ENCODE measurements at places on chromosomes 6 and 20. TPM values are rescaled to one million over a fixed set of nuclear protein-coding genes. Genes with fewer than 3 reads are reported as not detected.

The CHRNA4 gene
- total RNA-seq, result 0.13 TPM

- DNase-seq, result no peak
These were observed 485.0 kb downstream of the MMUT start for GRCh38 chr6:48978016-48978415.

DNA sequence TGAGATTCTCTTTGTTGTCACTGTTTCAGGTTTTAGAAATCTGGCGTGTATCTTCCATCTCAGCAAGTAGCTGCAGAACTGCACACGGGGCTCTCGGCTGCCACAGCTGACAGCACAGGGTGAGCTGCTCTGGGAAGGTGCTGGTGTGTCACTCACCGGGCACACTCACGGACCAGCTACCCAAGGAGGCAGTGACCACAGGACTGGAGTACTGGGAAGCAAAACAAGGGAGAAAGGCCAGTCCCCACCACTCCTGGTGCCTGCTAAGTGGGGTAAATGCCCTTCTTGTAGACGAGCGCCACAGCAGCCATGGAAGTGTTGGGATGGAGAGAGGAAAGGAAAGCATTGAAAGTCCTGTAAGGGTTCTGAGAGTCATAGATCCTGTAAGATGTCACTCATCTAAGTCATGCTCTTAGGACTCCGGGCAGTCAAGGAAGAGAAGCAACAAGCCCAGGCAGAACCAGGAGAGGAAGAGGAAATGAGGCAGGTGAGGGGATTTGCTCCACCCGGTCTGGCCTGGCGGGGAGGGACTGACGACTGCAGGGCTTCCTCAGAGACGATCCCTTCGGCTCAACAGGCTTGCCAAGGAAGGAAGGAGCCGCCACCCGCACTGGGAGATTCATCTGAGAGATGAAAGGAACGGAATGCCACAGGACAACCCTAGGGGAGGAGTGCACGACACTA, 48.1 kb downstream of the PRDM1 start:
- DNase-seq, result no peak

DNA sequence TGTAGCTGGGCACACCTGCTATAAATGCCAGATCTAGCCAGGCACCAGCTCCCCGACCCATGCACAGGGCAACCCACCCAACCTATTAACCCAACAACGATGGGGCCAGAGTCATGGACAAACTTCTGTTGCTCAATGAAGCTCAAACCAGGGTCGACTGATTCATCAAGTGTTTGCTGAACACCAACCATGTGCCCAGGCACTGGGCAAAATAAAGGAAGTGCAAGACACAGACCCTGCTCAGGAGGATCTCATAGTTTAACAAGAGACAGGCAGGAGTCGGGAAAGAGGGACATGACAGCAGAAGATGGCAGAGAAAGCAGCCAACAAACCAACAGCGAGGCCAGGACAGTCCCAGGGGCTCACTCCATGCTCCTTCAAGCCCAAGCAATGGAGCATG, 18.8 kb downstream of the KCNK5 start:
- DNase-seq, result no peak

GRCh38 chr6:1575210-1576041, 34.3 kb upstream of the FOXC1 start:
- no peak for DNase-seq

The TMEM151B gene
- total RNA-seq, result not detected

DNA sequence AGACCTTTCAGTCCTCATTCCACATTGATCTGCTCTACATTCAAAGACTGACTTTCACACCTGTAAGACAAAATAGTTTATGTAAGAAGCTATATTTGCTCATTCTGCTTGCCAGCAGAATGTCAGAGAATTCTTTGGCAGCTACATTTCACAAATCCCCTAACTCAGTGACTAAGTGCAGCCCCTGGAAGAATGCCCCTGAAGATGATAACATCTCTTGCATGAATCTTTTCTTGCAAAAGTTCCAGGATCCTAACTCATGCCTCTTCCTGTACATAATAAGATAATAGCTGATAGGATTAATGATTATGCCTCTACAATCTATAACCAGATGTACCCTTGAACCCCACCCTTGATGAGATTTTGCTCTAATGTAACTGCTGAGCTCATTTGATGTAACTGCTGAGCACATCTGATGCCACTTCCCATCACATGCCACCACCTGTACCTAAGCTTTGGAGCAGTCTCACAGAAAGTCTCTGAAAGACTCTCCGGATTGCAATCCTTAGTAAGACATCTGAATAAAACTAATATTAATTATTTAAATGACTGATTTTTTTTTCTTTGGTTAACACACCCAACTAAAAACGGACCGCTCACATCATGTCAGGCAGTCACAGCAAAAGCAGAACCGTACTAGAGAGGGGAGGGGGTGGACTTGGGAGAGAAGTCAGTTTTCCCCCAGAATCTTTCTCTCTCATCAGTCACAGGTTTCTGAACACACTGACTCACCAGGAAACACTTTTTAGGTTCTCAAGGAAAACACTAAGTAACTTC, 684 bp upstream of the DNAH8 start:
- DNase-seq, result no peak

GRCh38 chr6:45532721-45533210, 155.0 kb upstream of the SUPT3H start:
- no peak for DNase-seq

DNA sequence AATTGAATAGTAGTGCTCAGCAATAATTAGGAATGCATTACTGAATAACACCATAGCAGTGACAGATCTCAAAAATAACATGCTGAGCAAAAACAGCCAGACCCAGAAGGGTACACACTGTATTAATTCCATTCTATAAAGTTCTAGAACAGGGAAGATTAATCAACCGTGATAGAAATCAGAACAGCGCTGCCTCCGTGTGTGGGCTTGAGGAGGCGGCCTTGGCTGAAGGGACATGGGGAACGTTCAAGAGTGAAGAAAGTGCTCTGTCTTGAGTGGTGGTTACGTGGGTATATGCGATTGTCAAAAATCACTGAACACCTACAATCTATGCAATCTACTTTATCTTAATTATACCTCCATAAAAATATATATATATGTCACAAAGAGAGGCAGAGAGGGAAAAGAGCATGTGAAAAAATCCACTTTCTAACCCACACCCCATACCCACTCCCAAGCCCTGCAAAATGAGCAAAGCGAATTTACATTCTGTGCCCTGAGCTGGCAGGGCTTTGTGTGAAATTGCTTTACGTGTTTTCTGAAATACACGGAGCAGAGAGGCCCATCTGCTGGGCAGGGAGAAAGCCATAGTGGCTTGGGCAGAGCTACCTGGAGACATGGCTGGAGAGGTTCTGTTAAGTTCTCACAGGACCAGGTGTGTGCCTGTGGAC, 74.4 kb downstream of the NFATC2 start:
- no peak for DNase-seq

DNA sequence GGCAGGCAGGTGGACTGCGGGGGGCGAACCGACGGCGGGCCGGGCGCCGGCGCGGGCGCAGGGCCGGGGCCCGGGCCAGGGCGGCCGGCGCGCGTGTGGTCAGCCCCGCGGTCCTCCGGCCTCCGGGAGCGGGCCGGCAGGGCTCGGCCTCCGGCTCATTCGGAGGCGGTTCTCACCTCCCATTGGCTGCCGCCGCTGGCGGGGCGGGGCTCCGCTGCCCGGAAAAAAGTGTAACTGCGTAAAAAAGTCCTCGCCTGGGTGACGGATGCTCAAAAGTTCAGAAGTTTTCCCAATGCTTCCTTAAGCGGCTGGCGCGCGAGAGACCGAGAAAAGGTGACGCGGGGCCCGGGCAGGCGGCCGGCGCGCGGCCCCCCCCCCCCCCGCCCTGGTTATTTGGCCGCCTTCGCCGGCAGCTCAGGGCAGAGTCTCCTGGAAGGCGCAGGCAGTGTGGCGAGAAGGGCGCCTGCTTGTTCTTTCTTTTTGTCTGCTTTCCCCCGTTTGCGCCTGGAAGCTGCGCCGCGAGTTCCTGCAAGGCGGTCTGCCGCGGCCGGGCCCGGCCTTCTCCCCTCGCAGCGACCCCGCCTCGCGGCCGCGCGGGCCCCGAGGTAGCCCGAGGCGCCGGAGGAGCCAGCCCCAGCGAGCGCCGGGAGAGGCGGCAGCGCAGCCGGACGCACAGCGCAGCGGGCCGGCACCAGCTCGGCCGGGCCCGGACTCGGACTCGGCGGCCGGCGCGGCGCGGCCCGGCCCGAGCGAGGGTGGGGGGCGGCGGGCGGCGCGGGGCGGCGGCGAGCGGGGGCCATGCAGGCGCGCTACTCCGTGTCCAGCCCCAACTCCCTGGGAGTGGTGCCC, at the start of gene FOXC1:
Gene FOXC1, plus strand, starts transcription at position 268 of the 849 bp plus-strand sequence. Its CDS starts 531 bp downstream, at position 799.
- peak; percentile 84 for DNase-seq

The PI16 gene
- total RNA-seq, result 2.1 TPM
